Motor neuron (in vitro differentiated cells): ENCODE measurements at places on chromosomes 11 and 22.

- no peak for ATAC-seq
These were observed 59.1 kb downstream of the NUP98 start for GRCh38 chr11:3738241-3738640.

- no peak for ATAC-seq
These were observed 618.8 kb downstream of the TBC1D22A start for GRCh38 chr22:47381240-47381639.

DNA sequence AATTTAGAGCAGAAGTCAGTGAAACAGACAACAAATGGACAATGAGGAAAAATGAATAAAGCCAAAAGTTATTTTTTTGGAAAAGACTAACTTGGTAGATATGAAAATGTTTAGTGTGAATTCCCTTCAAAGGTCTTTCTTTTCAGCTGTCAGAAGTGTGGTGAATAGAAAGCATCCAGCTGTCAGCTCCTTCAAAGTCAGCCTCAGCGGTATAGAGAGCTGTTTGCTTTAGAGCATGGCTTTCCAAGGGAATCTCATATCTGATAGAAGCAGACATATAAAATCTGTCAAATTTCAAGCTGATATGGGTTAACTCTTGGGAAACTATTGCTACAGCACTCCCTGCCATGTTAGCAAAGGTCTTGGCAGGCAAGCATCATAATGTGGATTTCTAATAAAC is 309.3 kb downstream of the CASP12 start:
- no peak for ATAC-seq

- peak; percentile 61 for ATAC-seq
These were observed 104.3 kb downstream of the GAB2 start for GRCh38 chr11:78313181-78313795.
